Naive thymus-derived CD4-positive, alpha-beta T cell (primary cell): ENCODE measurements at places on chromosomes 12 and 14. TPM values are rescaled to one million over a fixed set of nuclear protein-coding genes. Genes with fewer than 3 reads are reported as not detected.

The CCDC177 gene
- total RNA-seq = not detected

- peak overlapping the region; percentile 84 for H3K27ac ChIP-seq
- no peak for DNase-seq
- H3K36me3 ChIP-seq = peaks cover 25% of the 10 kb centered on the region
These were observed 390 bp downstream of the JKAMP start for GRCh38 chr14:59484639-59485175.

DNA sequence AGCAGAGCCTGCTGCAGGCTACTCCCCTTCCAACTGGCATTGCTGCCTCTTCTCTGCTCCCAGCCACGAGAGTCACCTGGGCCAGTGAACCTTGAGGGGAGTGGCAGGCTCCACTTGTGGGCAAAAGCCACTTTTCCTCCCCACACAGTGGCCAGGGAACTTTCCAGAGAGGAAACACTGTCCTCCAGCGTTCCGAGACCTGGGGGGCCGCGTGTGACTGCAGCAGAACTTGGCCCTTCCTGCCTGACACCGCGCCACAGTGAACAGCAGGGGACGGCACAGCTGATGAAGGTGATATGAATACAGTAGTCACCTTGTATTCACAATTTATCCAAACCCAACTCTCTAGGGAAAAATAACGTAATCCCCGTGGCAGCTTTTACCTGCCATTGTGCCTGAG is 114.9 kb downstream of the PIWIL1 start:
- no peaks in the 10 kb centered on the region for H3K27me3 ChIP-seq
- no peak for DNase-seq
- H3K4me3 ChIP-seq = no peak overlapping the region

The CLEC2A gene
- total RNA-seq = not detected in 2 replicates

DNA sequence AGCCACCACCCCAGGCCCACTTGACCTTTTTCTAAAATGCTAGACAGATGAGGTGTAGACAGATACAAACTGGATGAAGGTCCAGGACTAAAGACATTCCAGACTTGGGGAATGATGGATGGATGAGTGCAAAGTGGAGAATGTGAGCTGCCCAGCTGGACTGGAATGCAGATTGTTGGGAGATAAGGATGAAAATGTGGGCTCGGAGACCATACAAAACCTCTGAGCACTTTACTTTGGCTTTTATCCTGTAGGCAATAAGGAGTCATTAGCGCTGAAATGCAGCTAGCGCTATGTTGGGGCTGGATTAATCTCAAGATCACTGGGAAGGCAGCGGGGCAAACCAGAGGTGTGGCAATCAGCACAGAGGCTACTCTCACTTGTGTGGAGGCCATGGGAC is 64.7 kb upstream of the GNPNAT1 start:
- no peak for DNase-seq
- H3K4me1 ChIP-seq = no peaks in the 10 kb centered on the region
- no peaks in the 10 kb centered on the region for H3K27me3 ChIP-seq
- H3K36me3 ChIP-seq = no peaks in the 10 kb centered on the region
- no peak overlapping the region for H3K27ac ChIP-seq

The RAD51B gene
- 28.5 TPM for total RNA-seq

DNA sequence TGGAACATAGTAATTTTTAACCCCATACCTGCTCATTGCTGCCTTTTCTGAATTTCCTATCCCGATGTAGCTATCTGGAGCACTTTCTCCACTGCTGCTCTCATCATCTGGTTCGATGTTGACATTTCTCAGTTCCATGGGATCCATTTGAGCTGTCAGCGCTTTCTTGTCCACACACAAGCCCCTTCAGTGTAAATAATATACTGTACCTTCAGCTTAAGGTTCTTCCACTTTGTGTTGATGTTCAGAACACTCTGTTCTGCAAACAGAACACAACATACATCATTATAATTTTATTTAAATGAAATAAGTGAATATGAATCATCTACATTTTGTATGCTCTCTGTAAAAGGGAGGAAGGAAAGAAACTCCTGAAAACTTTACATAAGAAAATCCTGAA is 32.9 kb downstream of the SLC38A4 start:
- H3K36me3 ChIP-seq = no peaks in the 10 kb centered on the region
- no peak overlapping the region for H3K4me3 ChIP-seq
- no peak overlapping the region for H3K27ac ChIP-seq
- H3K27me3 ChIP-seq = no peaks in the 10 kb centered on the region

DNA sequence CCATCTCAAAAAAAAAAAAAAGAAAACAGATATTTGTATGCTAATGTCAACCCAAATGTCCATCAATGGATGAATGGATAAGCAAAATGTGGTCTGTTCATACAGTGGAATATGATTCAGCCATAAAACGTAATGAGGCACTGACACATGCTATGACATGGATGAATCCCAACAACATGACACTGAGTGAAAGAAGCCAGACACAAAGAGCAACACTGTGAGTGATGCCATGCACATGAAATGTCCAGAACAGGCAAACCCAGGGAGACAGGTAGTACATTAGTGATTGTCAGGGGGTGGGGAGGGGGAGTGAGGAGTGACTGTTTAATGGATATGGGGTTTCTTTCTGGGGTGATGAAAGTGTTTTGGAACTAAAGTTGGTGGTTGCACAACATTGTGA is 50.2 kb downstream of the ARL6IP4 start:
- no peak for DNase-seq
- H3K27me3 ChIP-seq = no peaks in the 10 kb centered on the region
- H3K36me3 ChIP-seq = peaks cover 69% of the 10 kb centered on the region
- H3K4me1 ChIP-seq = no peaks in the 10 kb centered on the region
- no peak overlapping the region for H3K27ac ChIP-seq

- no peak overlapping the region for H3K4me3 ChIP-seq
- no peaks in the 10 kb centered on the region for H3K4me1 ChIP-seq
- no peaks in the 10 kb centered on the region for H3K36me3 ChIP-seq
- H3K27ac ChIP-seq = no peak overlapping the region
- H3K27me3 ChIP-seq = no peaks in the 10 kb centered on the region
- DNase-seq = no peak
These were observed 276.7 kb downstream of the RASSF9 start for GRCh38 chr12:85559536-85559935.

DNA sequence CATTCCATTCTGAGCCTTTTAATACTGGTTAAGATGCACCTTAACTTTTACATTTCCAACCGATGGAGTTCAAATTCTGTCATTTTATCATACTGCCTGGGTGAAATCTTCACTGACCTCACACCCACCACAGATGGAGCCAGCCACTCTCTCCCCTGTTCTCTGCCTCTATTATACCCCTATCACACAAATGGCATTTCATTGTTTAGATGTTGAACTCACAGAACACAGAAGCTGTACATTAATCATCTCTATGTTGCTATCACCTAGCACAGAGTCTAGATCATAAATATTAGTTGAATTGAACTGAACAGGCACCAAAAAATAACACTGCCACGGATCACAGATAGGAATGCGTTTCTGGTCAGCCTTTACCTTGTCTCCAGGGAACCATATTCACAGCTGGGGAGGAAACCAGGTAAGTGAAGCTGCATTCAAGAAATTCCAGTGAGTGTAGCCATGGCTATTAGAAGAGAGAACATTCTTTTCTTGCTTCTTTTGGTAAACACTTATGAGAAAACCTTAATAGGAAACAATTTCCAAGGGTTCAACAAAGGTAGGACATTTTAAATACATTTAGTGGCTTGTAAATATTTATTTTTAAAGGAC is 194.9 kb upstream of the RMST start:
- DNase-seq = no peak
- H3K36me3 ChIP-seq = no peaks in the 10 kb centered on the region
- no peak overlapping the region for H3K4me3 ChIP-seq
- no peak overlapping the region for H3K27ac ChIP-seq
- no peaks in the 10 kb centered on the region for H3K4me1 ChIP-seq

The PIWIL1 gene
- total RNA-seq = not detected in 2 replicates

- H3K36me3 ChIP-seq = no peaks in the 10 kb centered on the region
- DNase-seq = no peak
- H3K27me3 ChIP-seq = peaks cover 4% of the 10 kb centered on the region
- H3K27ac ChIP-seq = no peak overlapping the region
- H3K4me3 ChIP-seq = no peak overlapping the region
- no peaks in the 10 kb centered on the region for H3K4me1 ChIP-seq
These were observed 212.1 kb upstream of the FKBP4 start for GRCh38 chr12:2582631-2583030.

GRCh38 chr14:103427485-103428443 is 42.5 kb downstream of the MARK3 start:
- H3K4me3 ChIP-seq = no peak overlapping the region
- H3K27ac ChIP-seq = no peak overlapping the region
- H3K4me1 ChIP-seq = peaks cover 12% of the 10 kb centered on the region
- H3K36me3 ChIP-seq = peaks cover 4% of the 10 kb centered on the region
- no peaks in the 10 kb centered on the region for H3K27me3 ChIP-seq

DNA sequence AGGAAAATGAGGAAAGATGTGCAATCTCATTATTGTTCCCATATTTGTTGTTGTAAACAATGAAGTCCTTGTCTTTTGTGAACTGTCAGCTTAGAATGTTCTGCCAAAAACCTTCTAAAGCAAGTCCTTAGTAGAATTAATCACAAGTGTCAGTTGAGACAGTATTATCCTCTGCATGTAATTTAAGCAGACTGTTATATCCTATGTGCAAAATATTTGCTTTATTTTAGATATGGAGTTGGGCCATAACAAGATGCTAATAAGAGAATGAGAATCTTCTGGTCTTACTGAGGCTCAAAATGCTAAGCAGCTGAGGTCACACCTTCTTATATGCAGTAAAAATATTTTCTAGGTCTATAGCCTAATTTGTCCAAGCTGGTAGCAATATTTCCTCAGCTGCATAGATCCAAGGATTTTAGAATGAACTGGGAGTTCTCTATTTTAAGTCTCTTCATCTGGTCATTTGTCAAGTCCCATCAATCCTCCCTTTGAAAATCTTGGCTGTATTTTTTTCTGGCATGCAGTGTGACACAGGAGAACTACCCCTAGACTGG is 222.3 kb upstream of the NAV3 start:
- no peak for DNase-seq
- H3K27me3 ChIP-seq = no peaks in the 10 kb centered on the region
- no peaks in the 10 kb centered on the region for H3K36me3 ChIP-seq
- no peak overlapping the region for H3K4me3 ChIP-seq

The TAS2R7 gene
- not detected for total RNA-seq
